ENCODE measurements at places on chromosomes 6 and 20.
A peak's percentile ranks its signal among the peaks of the same experiment; 100 is the strongest.

DNA sequence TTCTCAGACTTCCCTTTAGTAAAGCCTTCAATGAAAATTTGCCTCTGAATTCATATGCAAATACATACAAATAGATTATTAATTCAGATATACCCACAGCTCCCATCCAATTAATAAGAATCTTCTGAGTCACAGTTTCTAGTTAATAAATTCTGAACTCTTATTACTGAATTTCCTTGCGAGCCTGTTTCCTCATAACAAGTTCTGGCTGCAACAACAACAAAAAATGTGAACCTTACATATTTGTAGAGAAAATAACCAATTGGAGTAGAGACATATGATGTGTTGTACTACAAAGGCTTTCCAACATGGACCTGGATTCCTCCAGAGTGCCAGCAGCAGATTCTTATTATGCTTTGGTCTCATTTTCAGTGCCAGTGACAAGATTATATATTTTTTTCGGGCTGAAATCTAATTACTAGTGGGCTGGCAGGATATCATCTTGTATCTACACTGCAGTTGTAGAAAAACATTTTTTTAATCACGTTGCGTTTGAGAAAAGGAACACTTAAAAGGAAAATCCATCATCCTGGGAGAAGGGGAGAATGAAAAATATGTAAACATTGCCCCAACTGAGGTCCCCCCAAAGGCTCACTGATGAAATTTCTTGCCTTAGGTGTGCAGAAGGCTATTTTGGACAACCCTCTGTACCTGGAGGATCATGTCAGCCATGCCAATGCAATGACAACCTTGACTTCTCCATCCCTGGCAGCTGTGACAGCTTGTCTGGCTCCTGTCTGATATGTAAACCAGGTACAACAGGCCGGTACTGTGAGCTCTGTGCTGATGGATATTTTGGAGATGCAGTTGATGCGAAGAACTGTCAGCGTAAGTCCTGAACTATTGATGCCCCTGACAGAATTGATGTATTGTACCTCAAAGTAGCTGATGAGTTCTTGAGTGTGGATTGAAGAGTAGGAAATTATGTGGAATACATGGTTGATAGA, 404.6 kb downstream of the LAMA2 start:
- no peak for DNase-seq

GRCh38 chr6:78363688-78364087, 503.7 kb upstream of the IRAK1BP1 start:
- no peak for DNase-seq

- DNase-seq = no peak
Observed at GRCh38 chr6:148441454-148441911, 98.8 kb downstream of the SASH1 start.

GRCh38 chr6:41682056-41682477, 43.8 kb downstream of the MDFI start:
- peak; percentile 37 for DNase-seq

DNA sequence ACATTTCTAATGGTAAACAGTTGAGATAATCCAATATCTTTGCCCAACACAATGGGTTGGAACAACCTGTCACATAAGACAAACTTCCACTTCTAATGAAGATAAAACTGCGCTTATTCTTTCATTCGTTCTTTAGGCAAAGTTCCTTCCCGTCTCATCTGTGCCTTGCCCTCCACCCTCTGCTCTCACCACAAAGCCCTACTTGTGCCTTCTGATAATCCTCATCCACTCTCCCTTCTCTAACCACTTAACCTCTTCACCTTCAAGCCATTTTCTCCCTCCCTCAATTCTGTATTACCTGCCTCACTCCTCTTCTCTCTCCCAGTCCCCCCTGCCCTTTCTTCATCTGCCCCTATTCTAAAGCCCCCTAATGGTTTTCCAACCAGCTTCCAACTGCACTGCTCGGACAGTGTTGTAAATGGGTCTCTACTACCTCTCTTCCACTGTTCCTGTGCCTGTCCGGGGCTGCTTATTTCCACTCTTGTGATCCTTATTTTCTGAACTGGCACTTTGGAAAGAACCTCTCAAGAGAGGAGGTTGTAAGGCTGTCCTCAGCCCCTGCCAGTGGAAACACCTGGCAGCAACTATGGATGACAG, 62.9 kb upstream of the MYB start:
- DNase-seq = no peak

DNA sequence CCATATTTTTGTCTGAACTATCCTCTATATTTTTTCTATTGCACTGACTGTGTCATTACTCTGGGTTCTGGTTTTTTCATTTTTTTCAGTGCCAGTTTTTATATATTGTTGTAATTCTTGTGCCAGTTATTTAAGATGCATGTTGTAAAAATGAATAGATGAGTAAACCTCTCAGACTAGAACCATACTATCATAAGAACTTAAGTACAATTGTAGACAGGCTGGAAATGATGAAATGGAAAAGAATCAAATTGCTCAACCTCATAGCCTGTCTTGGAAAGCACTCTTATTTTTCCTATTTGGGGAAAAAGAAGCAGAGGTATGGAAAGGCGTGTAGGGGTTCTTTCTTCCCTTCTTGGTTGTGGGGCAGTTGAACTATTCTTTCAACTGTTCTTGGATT, 30.2 kb downstream of the PANK2 start:
- DNase-seq = no peak

DNA sequence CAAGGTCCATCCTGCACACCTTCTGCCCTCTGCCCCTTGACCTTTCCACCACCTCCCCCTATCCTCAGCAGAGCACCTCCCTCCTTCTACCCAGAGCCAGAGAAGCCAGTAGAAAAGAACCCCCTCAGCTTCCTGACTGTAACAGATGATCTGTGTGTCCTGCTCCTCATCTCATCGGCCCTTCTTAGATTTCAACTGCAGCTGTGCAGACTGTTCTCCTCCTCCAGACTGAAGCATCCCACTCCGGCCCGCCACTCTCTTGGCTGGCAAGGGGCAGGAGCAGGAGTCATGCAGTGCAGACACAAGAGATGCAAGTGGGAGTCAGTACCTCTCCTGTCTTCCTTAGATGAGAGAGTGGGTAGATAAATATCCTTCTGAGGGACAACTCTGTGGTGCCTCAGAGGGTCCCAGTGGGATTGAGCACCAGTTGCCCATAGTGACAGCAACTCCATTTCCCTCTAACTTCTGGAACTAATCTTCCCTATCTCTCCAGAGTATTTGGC, 163.5 kb upstream of the MLN start:
- DNase-seq = no peak

- DNase-seq = no peak
Observed at GRCh38 chr6:42136508-42137193, 5.8 kb downstream of the C6orf132 start.

DNA sequence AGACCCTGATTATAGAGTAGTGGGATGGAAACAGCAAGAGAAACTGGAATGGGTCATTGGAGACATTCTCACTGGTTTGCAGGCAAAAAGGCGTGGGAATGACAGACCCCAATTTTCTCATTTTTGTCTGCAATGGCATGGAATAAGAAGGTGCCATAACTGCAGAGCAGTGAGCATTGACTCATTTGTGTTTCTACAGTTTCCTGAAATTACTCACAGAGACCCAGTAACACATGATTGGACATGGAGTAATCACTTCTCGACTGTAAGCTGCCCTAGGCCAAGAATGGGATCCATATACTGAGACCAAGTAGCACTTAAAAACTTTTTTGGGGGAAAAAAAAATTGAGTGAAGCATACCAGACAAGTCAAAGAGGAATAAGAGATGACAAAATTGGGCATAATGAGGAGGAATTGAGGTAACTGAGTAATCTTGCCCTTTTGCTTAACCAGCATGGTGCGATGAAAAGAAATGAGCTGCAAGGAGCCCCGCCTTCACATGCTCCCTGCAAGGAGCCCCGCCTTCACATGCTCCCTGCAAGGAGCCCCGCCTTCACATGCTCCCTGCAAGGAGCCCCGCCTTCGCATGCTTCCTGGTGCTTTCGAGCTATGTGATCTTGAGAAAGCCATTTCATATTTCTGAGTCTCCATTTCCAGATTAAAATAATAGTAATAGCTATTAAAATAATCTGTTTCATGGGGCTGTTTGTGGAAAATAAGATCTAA, 44.1 kb downstream of the NHSL1 start:
- peak; percentile 25 for DNase-seq

- DNase-seq = no peak
Observed at GRCh38 chr6:73639040-73639439, 14.8 kb downstream of the SLC17A5 start.

GRCh38 chr6:135087403-135087802, 32.8 kb upstream of the HBS1L start:
- DNase-seq = no peak

DNA sequence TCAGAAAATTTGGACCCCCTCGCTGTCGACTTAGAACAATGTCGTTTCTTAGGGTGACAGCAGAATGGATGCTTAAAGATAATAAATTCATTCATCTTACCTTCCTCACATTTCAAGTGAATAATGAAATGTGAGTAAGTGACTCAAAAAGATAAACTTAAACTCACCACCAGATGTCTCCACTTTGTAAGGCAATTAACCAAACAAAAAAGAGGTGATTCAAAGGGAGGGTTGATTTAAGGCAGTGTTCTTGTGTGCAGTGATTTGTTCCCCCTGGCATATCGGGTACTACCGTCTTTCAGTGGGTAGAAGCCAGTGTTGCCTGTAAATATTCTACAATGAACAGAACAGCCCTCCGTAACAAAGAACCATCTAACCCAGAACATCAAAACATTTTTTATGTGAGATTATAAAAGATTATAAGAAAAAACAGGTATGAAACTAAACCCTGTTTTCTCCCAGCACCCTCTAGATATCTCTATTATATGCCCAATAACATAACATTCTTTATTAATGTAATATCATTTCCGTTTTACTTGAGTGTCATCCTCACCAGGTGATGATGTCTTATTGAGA, 589.7 kb downstream of the CBLN4 start:
- no peak for DNase-seq

DNA sequence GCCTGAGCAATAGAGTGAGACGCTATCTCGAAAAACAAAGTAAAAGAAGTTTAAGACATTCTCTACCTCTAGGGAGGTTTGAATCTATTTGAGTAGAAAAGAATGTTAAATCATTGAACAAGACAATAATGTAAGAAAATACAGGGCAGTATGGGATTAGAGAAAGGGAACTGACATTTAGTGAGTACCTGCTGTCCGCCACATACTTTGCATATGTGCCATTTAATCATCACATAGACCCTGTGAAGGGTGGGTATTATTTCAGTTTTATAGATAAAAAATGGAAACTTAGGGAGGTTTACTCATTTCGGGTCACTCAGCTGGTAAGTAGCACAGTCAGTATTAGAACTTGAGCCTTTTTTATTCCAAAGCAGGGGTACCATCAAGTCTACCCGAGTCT, 31.4 kb downstream of the STK4 start:
- DNase-seq = no peak

- no peak for DNase-seq
Observed at GRCh38 chr20:5073660-5074231, 46.0 kb downstream of the PCNA start.

DNA sequence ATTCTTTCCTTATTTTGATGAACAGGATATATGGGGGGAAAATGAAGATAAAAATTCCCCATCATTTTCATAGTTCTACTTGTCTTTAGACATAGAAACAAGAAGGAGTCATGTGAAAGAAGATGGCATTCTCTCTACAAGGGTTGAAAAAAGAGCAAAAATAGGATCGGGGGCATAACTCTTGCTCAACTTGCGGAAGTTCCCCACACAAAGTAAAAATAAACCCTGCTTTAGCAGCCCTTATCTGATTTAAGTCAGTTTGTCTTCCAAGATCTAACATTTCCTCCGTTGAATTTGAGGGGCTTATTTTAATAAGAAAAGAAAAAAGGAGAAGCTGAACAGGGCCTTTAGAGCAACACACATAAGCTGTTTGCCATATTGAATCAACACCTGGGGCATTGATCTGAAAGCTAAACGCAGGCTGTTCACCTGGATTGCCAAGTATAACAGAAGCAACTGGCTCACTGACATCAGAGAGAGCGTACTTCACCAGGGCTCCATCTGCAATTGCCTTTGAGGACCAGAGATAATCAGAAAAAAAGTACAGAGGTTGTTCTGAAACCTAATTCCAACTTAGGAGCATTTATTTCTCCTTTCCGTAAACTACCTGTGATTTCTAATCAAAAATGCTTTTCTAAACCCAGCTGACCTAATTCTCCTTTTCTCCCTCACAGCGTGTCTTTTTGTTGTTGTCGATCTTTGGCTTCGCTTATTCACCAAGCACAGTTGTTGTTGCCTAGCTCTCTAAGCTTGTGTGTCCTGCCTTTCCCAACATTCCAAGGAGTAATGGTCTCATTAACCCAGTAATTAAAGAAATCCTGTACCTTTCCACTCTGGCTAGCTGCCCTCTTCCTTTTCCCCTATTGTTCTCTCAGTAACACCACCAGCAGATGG, 568.0 kb downstream of the KIF16B start:
- DNase-seq = no peak
